ENCODE measurements at places on chromosomes 3 and 15. TPM values are rescaled to one million over a fixed set of nuclear protein-coding genes. Genes with fewer than 3 reads are reported as not detected.

- DNase-seq, result peak; percentile 86
Measured at GRCh38 chr15:40190591-40190990, 29.7 kb downstream of the BUB1B start.

- DNase-seq, result no peak
Measured at GRCh38 chr3:126450219-126450618, 25.5 kb downstream of the ZXDC start.

DNA sequence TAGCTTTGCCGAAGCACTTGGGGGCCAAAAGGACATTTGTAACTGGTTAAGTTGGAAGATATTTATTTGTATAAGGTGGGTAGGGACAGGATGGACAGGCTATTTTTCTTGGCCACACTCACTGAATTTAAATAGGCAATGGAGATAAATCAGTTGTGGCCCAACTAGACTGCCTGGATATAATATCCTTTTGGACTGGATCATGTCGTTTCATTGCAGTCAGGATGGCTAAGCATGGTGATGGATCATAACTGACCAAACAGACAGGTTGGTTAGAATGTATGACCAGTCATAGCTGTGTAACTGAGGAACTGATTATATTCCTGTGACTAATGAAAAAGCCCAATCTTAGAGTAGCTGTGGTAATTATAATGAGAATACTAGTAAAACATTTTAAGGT is 284.0 kb downstream of the LPP start:
- DNase-seq, result peak; percentile 19

GRCh38 chr3:12825156-12825555 is 16.2 kb downstream of the RPL32 start:
- DNase-seq, result no peak

- no peak for DNase-seq
Measured at GRCh38 chr3:151567477-151567876, 106.6 kb upstream of the IGSF10 start.

DNA sequence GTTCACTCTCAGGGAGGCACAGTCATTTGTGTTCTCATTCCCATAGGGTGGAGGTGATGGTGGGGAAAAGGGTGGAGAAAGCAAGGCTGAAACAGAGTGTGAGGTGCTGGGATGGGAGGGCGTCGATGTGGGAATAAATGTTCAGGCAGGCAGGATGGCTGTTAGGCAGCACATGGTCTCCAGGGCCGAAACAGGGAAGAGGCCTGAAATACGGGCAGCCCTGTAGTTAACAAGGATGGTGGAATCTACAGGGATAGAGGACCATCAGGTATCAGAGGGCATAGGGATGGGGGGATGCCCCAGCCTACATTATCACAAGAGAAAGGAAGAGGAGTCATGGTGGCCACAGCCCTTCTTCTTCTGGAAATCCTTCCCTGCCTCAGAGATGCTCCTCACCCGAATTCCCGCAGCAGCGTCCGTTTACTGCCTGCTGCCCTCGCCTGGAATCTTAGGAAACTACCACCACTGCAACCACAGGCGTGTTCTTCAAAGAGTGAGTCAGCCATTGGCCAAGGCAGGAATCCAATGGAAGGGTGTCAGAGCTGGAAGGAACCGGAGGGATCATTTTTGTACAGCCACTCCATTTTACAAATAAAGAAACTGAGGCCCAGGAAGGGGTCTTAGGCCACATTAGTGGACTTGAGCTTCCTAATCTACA is 49.7 kb upstream of the POMGNT2 start:
- DNase-seq, result peak; percentile 80

- no peak for DNase-seq
Measured at GRCh38 chr15:64222573-64223366, 59.9 kb upstream of the PPIB start.

DNA sequence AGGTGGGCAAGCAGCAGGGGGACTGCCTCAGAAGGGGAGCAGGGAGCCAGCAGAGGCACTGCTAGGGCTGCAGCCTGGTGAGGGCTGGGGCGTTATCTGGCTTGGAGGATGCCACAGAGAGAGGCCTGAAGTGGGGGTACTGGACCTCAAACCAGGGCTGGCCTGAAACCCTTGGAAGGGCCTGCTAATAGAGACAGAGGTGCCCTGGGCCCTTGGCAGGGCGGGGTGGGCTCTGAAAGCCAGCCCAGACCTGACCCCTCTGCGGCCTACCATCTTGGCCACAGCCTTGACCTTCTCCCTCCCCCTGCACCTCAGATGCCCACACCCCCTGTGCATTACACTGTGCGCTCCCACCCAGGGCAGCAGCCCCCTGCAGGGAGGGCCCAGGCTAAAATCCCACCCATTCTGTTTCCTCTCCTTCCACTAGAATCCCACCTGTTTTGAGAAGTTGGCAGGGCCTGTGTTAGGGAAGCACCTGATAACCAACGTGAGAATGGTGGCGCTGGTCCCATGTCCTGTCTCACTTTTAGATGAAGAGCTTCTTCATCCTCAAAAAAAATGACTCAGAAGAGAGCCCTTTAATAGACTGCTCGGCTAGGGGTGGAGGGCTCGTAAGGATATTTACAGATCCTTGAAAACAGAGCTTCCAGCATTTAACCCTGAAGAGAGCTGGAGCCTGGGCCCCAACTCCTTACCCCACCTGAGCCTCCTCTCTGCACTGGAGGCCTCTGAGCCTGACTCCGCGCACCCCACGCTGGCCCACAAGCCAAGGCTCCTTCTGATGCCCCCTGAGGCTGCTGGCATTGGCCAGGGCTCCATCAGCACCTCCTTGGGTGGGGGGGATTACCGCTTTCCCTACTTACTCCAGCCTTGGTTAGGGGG is 29.8 kb downstream of the LOXL1 start:
- no peak for DNase-seq

- DNase-seq, result no peak
Measured at GRCh38 chr3:138043266-138044029, 33.5 kb downstream of the CLDN18 start.

- DNase-seq, result no peak
Measured at GRCh38 chr3:189383630-189384029, 211.9 kb downstream of the TPRG1 start.

- no peak for DNase-seq
Measured at GRCh38 chr15:90114451-90114901, 12.2 kb upstream of the IDH2 start.

DNA sequence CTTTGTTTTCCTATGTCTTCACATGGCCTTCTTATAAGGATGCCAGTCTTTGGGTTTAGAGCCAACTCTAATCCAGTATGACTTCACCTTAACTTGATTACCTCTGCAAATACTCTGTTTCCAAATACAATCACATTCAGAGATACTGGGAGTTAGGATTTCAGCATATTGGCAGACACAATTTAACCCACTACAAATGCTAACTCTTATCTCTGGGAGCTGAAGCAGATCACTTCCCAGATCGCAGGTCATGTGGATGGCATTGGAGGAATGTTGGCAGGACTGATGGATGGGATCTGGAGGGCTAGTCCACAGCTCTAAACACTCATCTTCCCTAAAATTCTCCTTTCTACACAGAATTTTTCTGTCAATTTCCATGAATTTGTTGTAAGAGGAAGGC is 46.2 kb upstream of the ADGRG7 start:
- no peak for DNase-seq

GRCh38 chr3:13276438-13277195 is 143.5 kb downstream of the NUP210 start:
- no peak for DNase-seq

DNA sequence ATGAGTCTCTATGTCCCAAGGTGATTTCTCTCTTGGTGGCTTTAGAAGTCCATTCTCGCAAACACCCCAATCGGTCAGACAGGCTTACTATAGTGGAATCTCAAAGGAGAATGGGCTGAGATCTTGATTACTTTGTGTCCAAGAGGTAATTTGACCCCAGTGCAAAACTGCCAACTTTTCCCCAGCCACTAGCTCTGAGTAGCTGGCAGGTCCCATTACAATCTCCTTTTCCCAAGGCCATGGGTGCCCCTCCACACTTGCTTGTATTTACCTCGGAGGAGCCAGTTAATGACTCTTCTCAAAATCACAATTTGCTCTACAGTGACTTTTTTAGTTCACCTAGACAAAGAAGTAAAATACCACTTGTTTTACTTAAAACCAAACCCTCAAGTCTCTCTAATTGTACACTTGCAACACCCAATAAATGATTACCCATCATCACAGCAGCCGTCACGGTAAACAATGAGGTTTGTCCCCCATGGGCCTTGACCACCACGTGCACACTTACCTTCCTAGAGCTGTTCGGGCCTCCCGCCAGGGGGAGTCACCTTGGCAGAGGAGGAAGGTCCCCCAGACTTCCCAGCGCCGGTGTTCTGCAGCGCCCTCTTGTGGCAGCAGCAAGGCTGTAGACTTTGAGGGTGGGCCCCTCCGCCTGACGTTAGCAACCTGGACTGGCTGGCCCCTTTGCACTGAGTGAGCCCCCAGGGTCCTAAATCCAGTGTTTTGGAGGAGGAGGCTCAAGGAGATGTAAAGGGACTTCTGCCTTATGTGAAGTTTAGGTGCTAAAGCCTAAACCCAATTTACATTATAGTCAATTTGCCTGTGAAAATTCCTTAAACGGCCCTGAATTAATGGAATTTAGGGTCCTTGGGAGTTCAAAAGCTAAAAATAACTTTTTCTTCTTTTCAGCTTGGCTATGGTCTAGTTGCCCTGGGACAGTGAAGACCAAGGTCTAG is 18.7 kb upstream of the HDAC11 start:
- peak; percentile 77 for DNase-seq

GRCh38 chr15:76342058-76342381 is 5.4 kb downstream of the ISL2 start:
- no peak for DNase-seq

DNA sequence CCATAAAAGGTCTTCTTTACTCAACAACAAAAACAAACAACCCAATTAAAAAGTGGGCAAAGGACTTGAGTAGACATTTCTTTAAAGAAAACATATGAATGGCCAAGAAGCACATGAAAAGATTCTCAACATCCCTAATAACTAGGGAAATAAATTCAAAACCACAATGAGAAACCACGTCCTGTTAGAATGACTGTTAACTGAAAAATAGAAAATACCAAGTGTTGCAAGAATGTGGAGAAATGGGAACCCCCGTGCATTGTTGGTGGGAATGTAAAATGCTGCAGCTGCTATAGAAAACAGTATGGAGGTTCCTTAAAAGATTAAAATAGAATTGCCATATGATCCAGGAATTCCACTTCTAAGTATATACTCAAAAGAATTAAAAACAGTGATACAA is 34.8 kb downstream of the NMNAT3 start:
- no peak for DNase-seq

DNA sequence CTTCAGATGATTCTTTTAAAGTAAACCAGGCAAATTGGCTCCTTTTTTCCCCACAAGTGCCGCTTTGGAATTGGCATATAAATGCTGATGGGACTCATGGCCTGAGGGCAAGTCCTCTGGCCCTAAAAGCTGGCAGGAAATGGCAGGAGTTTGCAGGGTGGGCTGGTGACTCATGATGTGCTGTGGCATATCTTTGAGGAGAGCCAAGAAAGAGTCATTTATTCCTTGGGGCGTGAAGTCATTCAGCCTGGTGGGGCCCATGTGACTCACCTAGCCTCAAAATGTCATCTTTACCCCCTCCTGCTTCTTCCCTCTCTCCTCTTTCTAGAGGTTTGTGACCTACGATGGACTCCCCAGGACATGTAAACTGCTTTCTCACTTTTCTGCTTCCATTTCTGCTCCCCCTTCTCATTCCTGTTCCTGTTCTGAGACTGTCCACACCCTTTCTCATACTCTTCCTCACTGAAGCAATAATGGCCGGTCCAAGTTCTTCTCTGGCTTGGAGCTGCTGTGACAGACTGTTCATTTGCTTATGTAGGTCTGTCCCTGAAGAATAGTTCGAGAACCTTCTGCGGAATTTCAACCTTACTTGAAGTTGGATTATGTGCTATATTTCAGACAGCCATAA is 326.1 kb downstream of the SATB1 start:
- DNase-seq, result no peak

- no peak for DNase-seq
Measured at GRCh38 chr3:11235385-11235784, 36.8 kb upstream of the ATG7 start.

DNA sequence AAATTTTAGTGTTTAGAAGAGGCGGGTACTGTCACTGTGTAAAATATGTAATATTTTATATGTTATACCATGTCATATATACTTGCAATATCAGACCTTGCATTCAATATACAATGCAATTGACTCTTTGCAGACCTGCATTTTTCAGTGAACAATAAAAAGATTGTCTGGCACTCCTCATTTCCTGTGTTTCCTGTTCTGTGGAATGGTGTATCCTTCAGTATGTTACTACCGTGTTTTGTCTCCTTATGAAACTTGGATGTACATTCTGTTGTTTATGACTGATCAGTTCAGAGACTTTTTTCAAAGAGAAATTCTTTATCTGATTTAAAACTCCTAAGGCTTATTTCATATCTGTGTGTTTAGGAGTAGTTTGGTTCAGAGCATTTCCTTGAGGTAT is 31.5 kb downstream of the APH1B start:
- peak; percentile 56 for DNase-seq

DNA sequence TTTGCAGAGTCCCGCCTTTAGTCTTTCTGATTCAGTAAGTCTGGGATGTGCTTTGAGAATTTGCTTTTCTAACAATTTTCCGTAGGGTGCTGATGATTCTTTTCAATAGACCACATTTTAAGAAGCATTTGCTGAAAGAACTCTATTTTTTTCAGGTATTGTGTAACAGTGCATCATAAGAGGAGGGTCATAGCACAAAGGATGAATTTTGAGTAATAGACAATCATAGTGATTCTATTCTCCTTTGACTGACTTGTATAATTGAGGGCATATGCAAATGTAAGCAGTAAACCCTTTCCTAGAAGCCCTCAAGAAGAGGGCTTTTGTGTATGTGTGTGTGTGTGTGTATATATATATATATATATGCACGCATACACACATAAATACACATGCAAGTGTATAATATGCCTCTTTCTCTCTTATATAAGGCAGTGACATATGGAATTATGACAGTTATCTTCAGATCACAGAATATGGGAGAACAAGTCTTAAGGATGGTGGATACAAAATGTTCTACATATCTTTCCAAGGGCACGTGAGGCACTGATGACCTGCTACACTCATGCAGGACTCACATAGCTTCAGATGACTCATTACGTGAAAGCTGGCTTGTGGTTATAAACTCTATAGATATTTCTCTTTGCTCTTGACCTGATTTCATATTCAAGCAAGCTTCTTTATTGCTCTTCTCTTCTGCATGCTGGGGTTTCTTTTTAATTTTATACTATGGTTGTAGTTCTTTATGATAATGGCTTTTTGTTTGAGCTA is 6.5 kb upstream of the PLSCR1 start:
- DNase-seq, result peak; percentile 25

GRCh38 chr15:28033443-28033842 is 65.7 kb downstream of the OCA2 start:
- no peak for DNase-seq

GRCh38 chr3:66073464-66074141 is 34.9 kb upstream of the MAGI1 start:
- no peak for DNase-seq

GRCh38 chr3:128313935-128314334 is 152.8 kb downstream of the DNAJB8 start:
- no peak for DNase-seq

- DNase-seq, result no peak
Measured at GRCh38 chr15:74955017-74955416, 1.6 kb downstream of the RPP25 start.

GRCh38 chr15:101043011-101043410 is 123.9 kb downstream of the LRRK1 start:
- DNase-seq, result no peak

The WDR93 gene
- total RNA-seq, result not detected

The DTWD1 gene
- 16.6 TPM for total RNA-seq

The KIF15 gene
- 21.2 TPM for total RNA-seq

The SLC38A3 gene
- total RNA-seq, result not detected

The PAK6 gene
- total RNA-seq, result not detected

The CFAP100 gene
- not detected for total RNA-seq

The RYR3 gene
- total RNA-seq, result not detected
